Activated CD4-positive, CD25-positive, alpha-beta regulatory T cell (primary cell): ENCODE measurements at places on chromosomes 1 and 21.

GRCh38 chr1:55037733-55038551, 1.4 kb upstream of the PCSK9 start:
- no peak for DNase-seq

- no peak for DNase-seq
Observed at GRCh38 chr1:71267220-71267619, 186.4 kb upstream of the ZRANB2 start.

DNA sequence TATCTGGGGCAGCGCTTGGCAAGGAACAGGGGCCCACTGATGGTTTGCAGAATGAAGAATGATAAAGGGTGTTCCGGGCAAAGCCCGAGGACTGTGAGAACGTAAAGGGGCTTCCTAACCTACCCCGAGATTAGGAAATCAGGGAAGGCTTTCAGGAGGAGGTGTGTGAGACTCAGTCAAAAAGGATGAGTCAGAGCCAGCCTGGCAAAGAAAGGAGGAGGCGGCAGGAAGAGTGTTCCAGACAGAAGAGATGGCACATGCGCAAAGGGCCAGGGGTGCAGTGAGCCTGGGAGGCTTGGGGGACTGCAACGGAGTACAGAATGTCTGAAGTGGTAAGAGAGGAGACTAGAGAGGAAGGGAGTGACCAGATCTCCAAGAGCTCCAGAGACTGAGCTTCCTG, 70.3 kb downstream of the RAP1GAP start:
- no peak for DNase-seq

DNA sequence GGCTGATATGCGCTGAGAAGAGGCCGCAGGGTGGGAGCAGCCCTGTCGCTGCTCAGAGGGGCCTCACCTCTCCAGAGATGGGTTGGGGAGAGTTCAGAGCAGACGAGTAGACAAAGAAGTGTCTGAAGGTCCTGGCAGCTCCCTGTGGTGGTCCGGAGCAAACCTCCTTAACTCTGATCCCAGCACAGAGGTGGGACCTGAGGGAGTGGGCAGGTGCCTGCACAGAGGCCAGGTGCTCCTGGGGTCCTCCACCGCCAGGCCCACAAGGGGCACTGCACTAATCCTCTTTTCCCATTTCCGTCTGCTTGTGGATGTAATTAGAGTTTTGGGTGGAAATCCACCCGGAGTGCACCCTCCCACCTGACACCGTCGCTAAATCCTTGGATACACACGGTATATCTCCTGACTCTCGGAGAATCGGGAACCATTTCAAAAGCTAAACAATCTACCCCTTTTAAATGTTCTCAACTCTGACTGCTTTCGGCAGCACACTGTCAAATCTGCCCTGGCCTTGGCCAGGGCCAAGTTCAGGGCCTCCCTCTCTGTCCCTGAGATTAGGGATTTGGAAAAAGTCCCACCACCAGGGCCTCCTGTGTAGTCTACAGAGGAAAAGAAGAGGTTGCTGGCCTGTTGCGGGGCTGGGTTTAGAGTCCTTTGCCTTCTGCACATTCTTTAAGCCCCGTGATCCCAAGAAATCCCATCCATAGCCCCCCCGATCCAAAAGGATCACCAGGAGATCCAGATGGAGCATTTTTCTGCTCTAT, 22.4 kb downstream of the CASZ1 start:
- no peak for DNase-seq

- DNase-seq, result no peak
Observed at GRCh38 chr1:230048322-230048721, 18.7 kb upstream of the GALNT2 start.

DNA sequence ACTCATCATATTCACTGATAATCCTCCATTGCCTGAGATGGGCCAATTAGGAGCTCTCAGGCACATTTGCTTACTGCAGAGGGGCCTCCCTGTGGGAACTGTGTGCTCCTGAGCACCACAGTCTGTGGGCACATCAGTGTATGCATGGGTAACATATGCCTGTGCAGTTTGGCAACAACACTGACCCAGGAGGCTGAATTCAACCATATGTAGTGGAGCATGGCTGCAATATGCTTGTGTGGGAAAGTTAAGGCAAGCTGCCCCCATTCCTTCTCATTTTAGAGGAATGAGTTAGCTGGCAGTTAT, 11.8 kb upstream of the FMOD start:
- no peak for DNase-seq

DNA sequence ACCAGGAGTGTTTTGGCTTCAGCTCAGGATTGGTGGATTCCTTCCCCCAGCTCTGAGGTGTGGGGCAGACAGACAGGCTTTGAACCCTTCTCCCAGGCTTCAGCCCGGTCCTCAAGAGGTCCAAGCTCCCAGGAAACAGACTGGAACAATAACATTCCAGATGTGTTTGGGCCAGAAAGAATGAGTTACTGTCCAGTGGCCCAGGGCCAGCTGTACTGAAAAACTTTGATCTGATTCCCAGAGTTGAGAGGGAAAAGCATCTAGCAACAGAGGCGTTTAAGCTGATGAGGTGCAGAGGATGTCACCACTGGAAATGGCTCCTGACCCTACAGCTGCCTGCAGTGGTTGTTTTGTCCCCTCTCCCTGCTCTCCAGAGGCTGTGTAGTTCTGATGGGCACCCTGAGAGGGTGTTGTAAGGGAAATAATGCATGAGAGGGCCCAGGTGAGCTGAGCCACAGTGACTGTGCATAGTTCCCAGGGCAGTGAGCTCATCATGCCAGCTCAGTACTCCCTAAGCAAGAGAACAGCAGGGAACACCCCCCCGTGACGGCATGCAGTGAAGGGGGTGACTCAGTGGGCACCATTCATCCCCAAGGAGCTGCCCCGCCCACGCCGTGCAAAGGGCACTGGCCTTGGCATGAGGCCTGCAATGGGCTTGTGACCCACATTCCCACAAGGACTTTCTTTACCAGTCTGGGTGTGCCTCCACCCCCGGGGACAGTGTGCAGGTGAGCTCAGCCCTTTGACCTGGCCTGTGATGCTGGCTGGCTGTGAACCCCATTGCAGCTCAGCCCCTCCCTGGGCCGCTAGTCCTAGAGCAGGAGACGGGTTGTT, 13.8 kb upstream of the SFN start:
- no peak for DNase-seq

DNA sequence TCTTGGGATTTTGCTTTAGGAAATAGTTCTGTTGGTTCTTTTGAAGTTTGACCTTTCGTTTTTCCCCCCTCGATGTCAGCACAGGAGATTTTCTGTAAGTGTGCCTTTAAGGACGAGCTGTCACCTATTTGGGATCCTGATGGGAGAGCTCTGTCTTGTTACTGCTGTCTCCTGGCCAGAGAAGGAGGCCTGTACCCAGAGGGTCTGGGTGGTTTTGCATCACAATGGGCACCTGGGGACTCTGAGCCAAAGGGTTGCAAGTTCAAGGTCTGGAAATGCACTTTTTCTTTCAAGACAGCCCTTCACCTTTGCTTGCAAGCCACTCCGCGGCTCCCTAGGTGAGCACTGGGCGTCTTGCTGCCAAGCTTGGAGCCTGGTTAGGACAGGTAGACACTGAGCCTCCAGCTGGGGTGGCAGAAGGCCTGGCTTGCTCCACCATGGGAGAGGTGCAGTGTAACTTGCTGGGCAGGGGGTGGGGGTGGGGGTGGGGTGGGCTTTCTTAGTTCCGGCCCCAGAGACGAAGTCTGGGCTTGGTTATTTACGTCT, 2.9 kb downstream of the AJAP1 start:
- no peak for DNase-seq

DNA sequence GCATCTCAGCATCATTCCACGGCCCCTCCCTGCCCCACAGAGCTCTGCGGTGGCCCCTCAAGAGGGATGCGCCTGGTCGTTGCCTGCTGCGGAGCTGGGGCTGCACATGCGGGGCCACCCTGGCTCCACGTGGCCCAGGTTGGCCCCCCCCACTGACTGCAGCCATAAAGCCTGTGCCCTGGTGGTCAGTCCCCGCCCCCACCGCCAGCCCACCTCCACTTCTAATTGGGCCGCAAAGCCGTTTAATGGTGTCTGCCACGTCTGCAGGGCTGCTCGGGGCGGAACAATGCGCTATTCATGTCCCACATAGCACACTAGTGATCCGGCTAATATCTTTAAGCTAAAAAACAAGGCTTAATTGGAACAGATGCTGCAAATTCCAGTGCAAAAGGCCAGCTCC, 33.5 kb upstream of the ACTRT2 start:
- DNase-seq, result no peak

DNA sequence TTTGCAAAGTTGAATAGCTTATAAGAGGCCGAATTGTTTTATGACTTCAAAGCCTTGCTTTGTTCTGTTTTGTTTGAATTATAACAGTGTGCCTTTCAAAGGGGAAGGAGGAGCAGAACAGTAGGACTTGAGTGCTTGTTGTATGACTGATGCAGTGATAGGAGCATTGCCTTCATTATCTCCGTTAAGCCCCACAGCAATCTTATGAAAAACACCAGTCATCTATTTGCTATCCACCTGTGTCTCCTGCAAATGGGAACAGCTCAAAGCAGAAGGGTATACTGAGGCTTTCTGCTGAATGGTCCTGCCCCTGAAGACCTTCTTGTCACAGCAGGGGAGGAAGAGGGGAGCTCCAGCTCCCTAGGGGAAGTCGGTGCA, 127.5 kb downstream of the RNF220 start:
- DNase-seq, result no peak

DNA sequence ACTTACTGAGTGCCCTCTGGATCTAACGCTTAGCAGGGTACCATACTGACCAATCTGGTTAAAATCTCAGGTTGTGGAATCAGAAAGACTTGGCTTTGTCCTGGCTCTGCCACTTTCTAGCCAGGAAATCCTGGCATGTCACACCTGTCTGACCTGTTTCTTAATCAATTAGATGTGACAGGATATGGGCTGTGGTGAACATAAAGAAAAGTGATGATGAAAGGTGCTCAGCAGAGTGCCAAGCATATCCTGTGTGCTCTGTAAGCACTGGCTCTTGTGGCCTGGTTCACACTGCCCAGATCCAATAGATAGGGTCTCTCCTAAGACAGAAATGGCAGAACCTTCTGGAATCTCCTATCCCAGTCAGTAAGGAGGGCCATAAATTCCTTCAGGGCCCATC, 53.9 kb downstream of the PHC2 start:
- no peak for DNase-seq
